ENCODE measurements at places on chromosomes 3 and 15. TPM values are rescaled to one million over a fixed set of nuclear protein-coding genes. Genes with fewer than 3 reads are reported as not detected.

- no peak for DNase-seq
Observed at GRCh38 chr15:93027413-93027812, 61.6 kb downstream of the RGMA start.

- no peak for DNase-seq
Observed at GRCh38 chr15:39397883-39398282, 183.0 kb upstream of the THBS1 start.

- DNase-seq: no peak
Observed at GRCh38 chr3:122786066-122786465, 7.6 kb downstream of the HSPBAP1 start.

FSIP1 gene
- polyA plus RNA-seq: 0.19 TPM

EPHB1 gene
- polyA plus RNA-seq: 0.07 TPM

XCR1 gene
- not detected for polyA plus RNA-seq
